ENCODE measurements at places on chromosomes 7 and 10.

DNA sequence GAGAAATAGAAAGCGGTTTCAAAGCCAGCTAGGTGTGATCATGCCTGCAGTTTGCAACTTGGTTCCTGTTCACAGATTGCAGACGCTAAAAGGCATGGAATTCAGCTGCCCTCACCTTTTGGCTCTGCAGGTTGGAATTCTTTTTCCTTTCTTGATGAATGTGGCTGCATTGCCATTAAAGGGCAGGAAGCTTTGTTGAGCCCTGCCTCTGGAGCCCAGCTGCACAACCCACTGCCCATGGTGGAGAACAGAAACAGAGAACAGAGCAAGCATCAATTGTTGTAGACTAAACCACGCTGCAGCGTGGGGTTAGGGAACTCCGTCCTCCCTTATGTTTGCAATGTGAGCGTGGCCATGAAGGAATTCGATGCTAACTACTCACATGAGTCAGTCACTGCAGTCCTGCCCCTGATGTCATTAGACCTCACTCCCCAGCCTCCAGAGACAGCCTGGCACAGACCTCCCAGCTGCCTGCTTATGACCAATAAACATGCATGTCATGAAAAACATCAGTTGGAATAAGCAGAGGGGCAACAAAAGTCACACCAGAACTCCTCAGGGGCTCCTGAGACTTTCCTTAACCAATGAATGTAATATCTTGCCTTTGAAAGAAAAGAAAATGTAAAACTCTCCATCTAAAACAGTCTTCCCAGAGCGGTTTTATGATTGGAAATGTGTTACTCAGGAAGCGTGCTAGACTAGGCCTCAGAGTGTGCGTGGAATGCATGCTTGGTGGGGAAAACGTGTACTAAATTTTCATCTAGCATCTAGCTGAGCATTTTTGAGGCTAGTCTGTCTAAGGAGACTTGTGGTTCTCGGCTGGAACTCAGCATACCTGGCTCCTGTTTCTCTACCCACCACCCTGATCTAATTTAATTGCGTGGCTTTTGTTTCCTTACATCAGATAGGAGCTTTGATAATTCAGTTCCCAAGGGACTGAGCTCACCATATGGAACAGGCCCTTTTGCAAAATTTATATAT is 232.2 kb downstream of the KIAA1217 start:
- DNase-seq = no peak

DNA sequence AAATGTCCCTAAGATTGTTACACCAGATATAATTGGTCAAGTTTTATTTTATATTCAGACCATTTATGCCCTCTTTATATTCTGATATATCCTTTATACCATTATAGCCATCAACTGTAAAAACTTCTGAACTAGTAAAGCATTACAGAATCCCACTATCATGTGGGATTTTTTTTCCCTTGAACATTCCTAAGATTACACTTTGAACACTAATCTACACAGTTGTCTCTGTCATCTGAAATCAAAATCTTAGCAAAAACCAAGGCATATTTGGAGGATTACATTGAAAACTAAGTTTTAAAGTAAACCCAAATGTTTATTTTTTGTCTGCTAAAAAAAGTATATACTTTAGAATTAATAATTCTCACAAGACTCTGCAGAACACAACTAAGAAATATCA is 116.2 kb upstream of the GPR22 start:
- no peak for DNase-seq

- no peak for DNase-seq
Observed at GRCh38 chr7:42689626-42690025, 222.2 kb downstream of the C7orf25 start.

DNA sequence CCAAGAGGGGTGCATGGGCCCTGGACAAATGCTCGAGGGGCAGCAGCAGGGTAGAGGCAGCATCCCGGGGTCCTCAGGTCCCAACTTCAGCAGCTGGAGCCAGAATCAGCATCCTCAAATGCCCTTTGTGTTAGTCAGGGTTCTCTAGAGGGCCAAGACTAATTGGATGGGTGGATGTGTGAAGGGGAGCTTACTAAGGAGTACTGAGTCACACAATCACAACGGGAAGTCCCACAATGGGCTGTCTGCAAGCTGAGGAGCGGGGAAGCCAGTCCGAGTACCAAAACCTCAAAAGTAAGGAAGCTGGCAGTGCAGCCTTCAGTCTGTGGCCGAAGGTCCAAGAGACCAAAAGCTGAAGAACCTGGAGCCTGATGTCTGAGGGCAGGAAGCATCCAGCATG is 162.9 kb upstream of the TCERG1L start:
- no peak for DNase-seq

DNA sequence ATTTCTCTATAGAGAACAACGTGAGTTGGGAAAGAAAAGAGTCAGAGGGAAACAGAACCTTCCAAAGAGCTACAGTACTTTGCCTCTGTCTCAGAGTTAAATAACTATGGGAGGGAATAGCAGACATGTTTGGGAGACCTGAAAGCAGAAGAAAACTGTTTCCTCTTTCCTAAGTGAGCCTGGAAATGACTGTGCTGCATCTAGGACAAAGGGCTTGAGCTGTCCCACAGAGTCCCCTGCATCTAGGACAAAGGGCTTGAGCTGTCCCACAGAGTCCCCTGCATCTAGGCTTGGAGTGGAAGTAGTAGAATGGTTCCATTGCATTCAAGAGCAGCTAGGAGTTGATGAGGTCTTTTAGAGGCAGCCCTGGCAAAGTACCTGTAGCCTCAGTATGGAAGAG is 149.7 kb downstream of the DKK1 start:
- DNase-seq = no peak

DNA sequence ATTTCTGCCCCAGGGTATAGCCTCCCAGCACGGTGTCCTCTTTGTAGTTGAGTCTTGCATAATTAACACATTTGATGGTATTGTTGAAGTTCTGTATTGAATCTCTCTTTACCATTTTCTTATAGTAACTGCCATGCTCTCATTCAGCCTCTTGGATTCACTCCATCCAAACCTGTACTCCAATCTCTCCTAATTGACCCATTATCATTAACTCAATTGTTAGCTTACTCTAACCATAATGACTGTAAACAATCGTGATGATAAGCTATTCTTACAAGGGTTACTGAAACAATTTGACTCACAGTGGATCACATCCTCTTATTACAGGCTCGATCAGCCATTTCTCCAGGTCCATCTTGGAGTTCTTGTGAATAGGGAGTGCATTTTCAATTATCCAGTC is 191.9 kb upstream of the AGK start:
- DNase-seq = no peak

DNA sequence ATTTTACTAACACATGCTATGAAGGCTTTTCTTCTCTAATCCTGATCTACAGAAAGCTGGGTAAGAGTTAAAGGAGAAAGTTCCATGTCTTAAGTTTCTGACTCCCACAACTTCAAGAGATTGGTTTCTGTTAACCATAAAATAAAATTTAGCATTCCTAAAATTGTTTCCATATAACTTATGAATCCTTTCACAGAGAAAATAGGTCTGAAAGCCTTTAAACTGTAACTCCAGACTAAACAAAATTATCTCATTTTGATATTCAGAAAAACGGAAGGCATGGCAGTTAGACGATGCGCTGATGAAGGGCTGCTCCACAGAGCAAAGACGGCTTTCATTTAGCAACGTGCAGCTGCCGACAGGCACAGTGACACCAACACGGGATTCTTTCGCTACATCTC is 133.3 kb downstream of the SLC25A13 start:
- DNase-seq = no peak

GRCh38 chr7:47394751-47395252 is 187.1 kb downstream of the TNS3 start:
- no peak for DNase-seq

DNA sequence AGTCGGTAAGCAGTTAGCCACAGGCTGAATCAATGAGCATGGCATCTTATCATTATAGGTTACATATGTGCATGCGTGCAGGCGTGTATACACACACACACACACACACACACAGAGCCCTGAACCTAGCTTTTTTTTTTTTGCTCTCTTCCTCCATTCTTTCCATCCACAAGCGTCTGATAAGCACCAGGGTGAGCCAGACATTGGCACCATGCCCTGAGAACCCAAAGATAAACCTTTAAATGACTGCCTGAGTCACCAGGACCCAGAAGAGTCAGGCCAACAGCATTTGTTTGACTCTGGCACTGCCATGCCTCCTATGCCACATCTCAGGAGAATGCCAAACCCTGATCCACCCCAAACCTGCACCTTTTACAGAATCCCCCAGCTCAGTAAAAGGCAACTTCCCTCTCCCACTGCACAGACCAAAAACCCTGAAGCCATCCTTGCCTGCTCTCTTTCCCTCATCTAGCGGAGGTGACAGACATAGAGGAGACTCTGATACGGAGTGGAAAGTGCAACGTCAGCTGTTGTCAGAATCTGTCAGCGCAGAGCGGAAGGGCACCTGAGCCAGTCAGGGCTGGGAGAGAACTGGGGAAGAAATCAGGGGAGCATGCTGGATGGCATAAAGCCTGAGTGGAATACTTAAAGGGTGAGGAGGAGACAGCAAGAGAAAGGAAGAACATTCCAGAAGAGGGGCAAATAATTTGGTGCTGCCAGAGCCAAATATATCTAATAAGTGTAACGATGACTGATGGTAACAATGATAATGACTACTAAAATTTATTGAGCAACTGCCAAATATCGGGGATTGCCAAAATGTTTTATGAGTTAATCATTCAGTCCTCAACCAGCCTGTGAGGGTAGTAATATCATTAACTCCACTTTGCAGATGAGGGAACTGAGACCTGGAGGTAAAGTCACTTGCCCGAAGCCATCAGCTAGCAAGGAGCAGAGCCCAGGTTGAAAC is 3.2 kb downstream of the PARP12 start:
- DNase-seq = no peak

DNA sequence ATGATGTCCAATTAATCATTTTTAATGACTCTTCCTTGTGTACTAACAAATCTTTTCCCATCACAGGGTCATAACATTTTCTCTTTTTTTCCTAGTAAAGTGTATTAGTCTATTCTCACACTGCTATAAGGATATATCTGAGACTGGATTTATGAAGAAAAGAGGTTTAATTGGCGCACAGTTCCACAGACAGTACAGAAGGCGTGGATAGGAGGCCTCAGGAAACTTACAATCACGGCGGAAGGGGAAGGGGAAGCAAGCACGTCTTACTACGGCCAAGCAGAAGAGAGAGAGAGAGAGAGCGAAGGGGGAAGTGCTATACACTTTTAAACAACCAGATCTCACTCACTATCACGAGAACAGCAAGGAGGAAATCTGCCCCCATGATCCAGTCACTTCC is 359.4 kb upstream of the NFE2L3 start:
- DNase-seq = no peak

GRCh38 chr7:14125998-14126397 is 136.5 kb upstream of the ETV1 start:
- no peak for DNase-seq

DNA sequence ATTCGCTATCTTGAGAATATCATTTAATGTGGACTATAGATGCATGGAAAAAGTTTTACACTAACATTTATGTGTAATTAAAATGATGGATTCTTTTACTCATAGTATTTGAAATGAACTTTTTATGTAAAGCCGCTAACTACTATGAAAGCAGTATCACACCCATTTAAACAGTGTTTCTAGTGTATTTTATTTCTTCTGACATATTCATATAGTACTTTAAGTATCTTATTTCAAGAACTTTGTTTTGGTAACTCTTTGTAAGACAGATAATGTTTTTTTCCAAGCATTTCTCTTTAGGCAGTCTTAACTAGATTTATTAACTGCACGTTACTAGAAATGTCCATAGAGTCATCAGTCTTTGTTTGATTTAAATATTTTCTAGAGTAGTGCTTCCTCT is 12.5 kb upstream of the ARMC3 start:
- DNase-seq = no peak

DNA sequence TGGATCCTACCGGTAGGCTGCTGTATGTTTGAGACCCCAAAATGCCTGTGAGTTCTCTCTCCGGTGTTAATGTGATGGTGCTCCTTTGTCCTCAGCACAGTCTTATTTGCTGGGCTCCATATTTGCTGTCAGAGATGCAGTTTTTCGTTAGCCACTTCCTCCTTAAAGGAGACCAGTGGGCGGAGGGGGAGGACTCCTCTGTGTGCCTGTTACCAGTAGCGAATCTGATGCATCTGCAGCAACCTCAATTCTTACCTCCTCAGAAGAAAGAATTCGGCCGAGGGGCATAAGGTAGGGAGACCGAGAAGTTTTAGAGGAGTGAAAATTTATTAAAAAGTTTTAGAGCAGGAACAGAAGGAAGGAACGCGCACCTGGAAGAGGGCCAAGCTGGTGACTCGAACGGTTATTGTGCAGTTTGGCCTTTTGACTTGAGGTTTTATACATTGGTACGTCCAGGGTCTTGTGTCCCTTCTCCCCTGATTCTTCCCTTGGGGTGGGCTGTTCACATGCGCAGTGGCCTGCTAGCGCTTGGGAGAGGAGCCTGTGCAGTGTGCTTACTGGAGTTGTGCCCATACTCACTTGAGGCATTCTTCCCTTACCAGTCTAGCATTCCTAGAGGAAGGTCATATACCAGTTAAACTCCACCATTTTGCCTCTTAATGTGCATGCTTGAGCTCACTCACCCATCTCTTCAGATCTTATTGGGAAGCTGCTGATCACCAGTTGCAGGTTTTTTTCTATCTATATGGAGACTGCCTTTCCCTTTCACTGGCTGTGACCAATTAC is 49.5 kb downstream of the GNAI1 start:
- DNase-seq = no peak

GRCh38 chr7:100485471-100485876 is 1.7 kb downstream of the NYAP1 start:
- no peak for DNase-seq

DNA sequence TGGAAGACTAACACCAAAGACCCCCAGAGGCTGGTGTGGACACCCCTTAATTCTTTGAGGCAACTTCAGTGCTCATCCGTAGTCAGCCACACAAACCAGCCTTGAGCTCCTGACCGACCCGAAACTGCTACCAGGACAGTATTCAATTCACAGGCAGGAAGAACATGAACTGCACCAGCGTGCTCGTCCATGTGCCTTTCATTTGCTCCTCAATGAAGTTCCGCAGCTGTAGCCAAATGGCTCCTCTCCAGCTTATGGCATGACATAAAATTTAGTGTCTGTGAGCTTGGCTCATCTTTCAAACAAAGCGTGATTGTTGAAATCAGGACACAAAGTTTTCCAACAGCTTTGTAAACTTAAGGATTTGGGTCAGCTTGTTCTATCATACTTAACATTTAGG is 144.1 kb upstream of the FAM171A1 start:
- DNase-seq = no peak
